ENCODE measurements at places on chromosomes 3 and 15. TPM values are rescaled to one million over a fixed set of nuclear protein-coding genes. Genes with fewer than 3 reads are reported as not detected.

RYR3 gene
- 2.6 TPM for total RNA-seq

MYL3 gene
- 8.5 TPM for total RNA-seq

SOX14 gene
- not detected for total RNA-seq

DNA sequence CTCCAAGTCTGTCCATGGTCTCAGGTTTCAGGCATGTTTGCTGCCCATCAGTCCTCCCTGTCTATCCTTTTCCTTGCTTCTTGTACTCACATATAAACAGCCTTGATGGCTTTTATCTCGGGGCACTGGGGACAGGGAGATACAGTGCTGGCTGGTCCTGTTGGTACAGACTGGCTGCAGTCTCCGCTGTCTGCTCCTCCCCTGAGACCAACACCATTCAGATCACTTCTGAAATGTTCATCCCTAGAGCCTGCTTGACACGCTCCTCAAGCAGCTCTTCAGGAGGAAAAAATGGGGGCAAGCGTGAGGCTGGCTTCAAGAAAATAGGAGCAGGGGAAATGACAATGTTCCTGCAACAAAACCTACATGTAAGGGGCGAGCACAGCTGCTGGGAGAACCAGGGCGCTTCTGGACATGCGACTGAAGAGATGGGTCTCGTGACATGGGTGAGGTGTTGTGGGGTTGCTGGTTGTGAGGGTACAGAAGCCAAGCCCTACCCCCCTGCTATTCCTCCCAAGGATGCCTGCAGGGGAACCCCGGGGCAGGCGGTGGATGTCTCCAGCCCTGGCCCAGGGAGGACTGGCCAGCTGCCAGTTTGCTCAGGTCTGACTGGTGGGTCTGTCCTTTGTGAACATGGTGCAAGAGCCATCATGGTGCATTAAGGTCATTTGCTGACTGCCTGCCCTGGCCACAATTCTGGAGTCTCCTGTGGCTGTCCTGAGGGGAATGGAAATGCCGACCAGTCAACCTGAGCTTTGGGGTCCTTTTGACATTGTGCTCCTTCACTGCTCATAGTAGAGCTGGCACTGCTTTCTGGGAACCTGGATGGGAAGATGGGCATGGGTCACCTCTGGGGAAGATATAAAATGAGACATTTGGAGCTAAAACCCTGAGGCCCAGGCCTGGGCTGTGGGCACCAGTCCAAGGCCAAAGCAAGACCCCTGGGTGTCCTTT lies 40.1 kb downstream of the KY start:
- no peak for DNase-seq

DNA sequence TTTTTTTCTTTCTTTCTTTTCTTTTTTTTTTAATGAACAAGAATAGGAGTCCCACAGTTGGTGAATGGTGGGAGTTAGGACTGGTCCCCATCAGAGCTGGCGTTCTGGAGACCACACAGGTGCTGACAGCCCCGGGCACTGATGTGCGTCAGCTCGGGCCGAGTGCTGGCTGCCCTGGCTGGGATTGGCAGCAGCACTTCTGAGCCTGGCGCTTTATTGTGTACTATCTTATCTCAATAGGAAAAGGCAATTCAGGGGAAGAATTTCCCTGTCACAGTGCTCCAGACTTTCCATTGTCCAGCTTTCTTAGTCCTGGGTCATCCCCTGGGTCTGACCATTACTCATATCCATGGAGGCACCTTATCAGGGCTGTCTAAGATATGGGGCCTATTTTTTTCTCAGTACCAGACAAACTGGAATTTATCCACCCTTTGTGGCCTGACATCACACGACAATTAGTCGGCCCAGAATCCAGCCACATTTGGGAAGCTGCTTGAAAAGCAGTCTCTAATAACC lies 54.1 kb downstream of the TMEM44 start:
- no peak for DNase-seq
